ENCODE measurements at places on chromosomes 6 and 20.

- no peak for DNase-seq
Measured at GRCh38 chr20:46621492-46621891, 29.8 kb downstream of the SLC13A3 start.

DNA sequence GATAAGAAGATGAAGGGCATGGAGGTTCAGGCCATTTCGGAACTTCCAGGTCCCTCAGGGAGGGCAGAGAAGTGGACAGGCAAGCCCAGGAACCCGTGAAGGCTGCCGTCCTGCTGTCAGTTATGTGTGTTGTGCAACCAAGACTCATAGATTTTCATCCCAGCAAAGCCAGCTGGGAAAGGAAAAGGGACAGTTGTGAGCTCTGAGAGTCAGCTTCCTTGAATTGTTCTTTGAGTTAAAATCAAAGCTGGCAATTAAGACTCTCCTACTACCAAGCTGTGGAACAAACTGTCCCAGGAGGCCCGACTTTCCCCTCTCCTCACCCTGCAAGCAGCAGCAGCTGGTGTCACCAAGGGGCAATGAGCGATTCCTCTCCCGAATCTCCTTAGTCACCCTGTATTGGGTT, 46.3 kb upstream of the IYD start:
- DNase-seq = no peak

DNA sequence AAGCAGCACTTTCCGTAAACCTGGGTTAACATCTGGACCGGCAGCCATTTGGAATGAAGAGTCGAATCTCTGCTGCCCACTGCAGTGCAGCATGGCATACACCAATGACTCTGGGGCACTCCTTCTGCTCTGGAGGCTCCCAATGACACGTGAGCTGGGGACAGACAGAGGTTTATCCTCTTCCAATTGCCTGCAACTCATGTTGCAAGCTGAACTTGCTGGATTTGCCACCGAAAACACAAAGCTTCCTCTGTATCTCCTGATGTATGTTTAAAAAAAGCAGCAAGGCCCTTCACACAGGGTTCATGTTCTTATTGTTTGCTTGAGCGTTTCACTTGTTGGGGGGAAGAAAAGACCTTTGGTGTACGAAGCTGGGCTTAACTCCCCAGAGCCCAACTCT, 10.8 kb downstream of the NCOA5 start:
- DNase-seq = no peak

- DNase-seq = no peak
Measured at GRCh38 chr6:33641602-33642001, 20.5 kb downstream of the ITPR3 start.

All from NCI-H1105 treated with DMSO at 0.1 percent for 48 hours (cell line).